ENCODE measurements at places on chromosomes 16 and 17.

DNA sequence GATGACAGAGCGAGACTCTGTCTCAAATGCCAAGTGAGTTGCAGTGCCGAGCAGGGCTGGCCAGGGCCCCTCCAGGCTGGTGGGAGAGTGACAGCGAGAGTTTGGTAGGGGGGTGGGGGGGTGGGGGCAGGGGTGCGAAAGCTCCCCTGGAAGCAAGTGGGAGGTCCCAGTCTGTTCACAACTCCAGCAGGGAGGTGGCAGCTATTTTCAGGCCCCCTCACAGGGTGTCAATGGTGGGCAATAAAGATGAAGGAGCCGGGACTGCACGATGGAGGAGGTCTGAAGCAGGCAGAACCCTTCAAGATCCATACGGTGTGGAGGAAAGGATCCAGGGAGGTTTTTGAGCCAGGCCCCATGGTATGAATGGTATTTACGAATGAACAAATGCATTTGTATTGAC is 83.7 kb downstream of the PGS1 start:
- no peak for DNase-seq

GRCh38 chr17:28545787-28546415 is 6.5 kb downstream of the UNC119 start:
- DNase-seq: no peak

- no peak for DNase-seq
Observed at GRCh38 chr17:8557176-8557806, 73.2 kb downstream of the MYH10 start.

DNA sequence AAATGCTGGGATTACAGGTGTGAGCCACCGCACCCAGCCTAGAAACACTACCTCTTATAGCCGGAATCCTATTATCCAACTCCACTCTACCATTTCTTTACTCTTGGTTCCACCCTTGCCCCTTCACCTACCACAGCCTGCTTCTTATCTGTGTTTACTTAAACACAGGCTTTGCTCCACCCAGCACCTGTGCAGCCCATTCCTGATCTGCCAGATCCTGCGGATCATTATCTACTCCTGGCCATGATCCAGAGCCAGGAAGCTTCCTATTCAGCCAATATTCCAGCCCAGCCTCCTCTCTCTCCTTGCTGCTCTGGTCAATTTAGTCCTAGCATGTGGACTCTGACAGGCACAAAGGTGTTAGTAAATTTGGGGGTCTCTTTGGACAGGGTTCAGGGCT is 98.8 kb upstream of the MED13 start:
- no peak for DNase-seq

GRCh38 chr17:31476525-31477416 is 85.3 kb downstream of the RAB11FIP4 start:
- no peak for DNase-seq

DNA sequence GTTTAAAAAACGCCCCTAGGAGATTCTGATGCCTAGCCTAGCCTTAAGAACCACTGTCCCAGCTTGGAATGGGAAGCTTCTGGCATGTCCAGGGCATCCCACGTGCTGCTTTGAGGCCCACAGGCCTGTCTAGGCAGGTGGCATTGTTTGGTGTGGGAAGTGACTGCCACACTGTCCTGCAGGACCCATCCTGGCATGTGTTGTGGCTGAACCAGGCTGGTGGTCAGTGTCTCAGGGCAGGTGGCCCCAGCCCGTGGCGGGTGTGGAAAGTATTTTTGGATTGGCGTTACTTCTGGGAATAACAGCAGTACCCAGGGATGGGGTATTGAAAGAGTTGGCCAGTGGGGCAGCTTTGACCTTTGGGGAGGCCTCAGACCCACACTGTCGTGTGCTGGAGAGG is 27.9 kb downstream of the PGS1 start:
- no peak for DNase-seq

DNA sequence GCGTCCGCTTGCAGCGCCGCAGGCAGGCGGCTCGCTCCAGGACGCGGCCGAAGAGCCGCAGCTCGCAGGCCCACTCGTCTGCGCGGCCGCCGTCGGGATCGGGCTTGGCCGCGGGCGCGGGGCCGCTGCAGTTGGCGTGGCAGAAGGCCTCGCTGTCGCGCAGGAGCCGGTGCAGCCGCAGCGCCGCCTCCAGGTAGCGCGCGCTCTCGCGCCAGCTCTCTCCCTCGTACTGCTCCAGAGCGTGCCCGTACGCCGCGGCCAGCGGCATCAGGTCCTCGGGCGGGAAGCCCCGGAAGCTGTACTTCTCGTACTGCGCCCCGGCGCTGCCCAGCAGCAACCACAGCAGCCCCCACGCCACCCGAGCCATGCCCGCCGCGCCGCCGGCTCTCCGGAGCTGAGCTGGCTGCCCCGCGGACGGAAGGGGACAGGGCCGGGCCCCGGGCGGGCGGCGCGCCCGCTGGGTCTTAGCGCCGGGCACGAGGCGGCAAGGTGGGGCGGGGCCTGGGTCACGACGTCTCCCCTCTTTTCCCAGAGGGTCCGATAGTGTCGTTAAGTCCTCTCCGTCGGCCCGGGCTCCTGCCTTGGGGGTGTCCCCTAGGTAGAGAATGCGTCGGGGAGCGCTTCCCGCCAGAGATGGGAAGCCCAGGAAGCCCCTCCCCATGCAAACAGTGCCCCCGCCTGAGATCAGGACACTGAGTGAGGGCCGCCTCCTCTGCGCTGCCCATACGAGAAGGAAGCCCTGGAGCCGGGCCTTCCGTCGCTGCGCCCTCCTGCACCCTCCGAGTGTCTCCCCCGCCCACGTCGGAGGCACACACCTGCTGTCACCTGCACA is at the start of gene P3H4:
Gene P3H4 (minus strand): TSS at position 401 of the 832 bp plus-strand sequence. CDS start 34 bp downstream, at position 367.
- DNase-seq: peak; percentile 65

GRCh38 chr16:10077861-10078260 is 104.4 kb downstream of the GRIN2A start:
- no peak for DNase-seq

DNA sequence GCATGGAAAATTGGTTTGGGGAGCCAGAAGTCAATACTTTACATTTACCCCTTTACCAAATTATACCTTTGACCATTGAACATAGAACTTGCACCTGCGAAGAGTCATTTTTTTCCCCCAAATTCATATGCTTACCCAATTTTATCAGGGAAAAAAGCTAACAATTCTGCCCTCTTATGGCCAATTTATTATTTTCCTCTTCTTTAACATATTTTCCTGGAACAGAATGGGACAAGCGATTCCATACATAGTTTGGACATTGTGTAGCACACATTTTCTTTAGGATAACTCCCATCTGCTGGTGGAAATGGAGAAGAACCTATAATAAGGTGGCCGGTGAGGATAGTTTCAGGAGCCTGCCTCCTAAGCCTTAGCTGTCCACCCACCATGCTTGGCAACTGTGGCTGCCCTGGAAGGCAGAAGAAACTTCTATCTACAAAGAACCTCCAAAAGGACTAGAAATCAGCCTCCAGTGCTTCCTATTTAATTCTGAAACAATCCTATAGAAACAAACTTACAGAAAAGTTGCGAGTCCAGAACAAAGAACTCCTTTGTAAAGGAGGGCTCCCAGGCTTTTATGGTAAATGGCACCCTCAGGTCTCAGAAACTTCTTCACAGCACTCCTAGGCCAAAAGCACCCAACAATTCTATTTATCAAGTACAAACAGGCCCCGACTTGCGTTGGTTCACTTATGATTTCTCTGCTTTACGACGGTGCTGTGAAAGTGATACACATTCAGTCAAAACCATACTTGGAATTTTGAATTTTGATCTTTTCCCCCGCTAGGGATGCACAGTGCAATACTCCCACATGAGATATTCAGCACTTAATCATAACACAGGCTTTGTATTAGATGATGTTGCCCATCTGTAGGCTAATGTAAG is 64.1 kb upstream of the CACNG4 start:
- no peak for DNase-seq

DNA sequence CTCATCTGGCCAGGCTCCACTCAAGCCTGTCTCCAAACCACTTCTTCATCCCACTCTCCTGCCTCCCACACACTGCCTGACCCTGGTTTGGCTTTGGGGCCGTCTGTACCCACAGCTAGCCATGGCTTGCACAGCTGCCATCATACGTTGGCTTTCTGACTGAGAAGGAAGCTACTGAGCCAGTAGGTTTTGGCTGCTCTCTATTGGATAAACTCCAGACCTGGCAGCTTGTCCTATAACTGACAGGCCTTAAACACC is 3.9 kb downstream of the MIF4GD start:
- no peak for DNase-seq

GRCh38 chr16:67101311-67102082 is 8.2 kb upstream of the PHAF1 start:
- no peak for DNase-seq

DNA sequence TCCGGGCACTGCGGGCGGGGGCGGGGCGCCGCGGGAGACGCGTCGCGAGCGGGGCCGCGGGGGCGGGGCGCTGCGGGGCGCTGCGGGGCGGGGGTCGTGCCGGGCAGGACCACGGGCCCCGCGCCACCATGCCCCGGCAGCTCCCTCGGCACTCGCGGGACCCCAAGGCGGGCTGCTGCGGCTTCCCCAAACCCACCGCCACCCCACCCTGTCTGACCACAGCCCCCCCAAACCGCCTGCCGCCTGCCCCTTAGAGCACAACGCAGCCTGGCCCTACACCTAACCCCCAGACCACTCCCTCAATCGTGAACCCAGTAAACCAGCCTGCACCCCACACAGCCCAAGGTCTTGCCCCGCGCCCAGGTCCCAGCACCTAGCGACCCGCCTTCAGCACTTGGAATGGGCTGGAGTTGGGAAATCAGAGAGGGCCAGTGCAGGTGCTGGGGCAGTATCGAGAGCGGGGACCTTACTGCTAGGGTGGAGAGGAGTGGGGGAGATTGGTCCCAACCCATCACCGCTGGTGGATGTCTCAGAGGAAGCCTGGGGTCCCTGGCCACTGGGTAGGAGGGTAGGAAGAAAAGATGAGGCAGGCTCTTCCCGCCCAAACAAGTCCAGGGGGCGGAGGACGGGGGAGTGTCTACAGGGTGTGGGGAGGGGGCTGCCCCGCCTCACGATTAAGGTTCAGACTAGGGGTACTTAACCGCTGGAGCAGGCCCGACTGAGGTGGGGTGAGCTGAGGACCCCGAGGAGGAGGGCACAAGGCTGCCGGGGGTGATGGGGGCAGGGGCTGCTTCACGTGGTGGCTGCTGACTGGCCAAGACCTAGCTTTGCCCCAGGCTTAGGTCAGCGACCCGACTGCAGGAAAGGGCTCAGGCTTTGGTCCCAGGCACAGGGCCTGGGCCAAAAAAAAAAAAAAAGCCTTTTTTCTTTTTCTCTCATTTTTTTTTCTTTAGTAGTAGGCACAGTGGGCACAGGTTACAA is 539 bp upstream of the VAMP2 start:
- no peak for DNase-seq

- DNase-seq: no peak
Observed at GRCh38 chr17:51607512-51607911, 347.2 kb downstream of the UTP18 start.

GRCh38 chr17:45703806-45704205 is 80.3 kb upstream of the CRHR1 start:
- DNase-seq: no peak

GRCh38 chr17:21376081-21376758 is at the start of gene KCNJ12:
Gene KCNJ12 (plus strand): TSS chr17:21376357. CDS start chr17:21415343, 38,986 bp downstream.
- DNase-seq: no peak

DNA sequence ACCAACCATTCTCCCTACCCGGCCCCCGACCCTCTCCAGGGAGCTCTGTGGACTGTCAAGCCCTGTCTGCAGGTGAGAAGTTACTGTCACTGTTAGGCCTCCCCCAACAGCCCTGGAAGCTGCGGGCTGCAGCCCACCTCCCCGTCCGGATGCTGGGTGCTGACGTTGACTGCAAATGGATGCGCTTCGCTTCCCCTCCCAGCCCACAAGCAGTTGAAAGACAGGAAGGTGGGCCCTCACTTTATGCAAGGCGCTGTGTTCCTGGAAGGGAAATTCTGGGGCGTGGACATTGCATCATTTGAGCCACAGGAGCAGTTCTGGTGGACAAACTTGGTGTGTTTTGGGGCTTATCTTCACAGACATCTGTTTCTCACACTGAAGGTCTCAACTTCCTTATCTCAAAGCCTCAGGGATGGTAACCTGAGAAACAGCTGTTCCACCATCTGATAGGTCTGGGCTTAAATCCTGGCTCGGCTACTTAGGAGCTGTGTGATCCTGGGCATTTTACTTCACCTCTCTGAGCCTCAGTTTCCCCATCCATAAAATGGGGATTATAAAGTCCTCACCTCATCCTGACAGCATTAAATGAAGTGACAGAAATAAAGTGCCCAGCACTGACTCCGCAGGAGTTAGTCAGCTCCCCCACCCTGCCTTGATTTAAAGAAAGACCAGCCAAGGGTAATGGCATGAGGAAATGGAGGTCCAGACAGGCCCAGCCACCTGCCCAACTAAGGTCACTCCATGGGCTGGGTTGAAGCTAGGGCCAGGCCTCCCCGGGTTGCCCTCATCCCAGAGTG is 4.6 kb upstream of the DRC7 start:
- DNase-seq: peak; percentile 97

GRCh38 chr16:69188236-69188549 is 1.2 kb downstream of the SNTB2 start:
- DNase-seq: no peak

DNA sequence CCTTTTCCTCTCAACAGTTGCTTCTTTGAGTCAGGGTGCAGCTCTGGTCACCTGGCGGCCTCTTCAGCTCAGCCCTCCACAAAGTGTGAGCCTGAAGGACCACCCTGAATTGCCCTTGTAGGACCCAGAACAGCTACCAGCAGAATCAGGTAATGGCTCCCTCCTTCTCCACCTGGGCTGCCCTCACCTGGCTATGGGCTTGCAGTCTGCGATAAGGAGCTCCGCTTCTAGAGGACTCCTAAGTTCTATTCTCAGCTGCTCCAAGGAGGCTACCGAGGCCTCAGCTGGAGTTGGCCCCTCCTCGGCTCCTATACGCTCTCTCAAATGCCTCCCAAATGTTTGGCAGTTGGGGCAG is 13.4 kb downstream of the SMIM5 start:
- no peak for DNase-seq

DNA sequence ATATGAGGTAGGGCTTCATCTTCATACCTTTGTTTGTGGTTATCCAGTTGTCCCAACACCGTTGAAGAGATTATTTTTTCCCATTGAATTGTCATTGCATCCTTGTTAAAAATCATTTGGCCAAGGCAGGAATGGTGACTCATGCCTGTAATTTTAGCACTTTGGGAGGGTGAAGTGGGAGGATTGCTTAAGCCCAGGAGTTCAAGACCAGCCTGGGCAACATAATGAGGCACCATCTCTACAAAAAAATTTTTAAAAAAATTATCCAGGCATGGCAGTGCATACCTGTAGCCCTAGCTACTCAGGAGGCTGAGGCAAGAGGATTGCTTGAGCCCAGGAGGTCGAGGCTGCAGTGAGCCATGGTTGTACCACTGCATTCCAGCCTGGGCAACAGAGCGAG is 223.9 kb downstream of the TANC2 start:
- DNase-seq: no peak

GRCh38 chr16:1323296-1324239 is 9.9 kb upstream of the BAIAP3 start:
- no peak for DNase-seq

GRCh38 chr16:10806698-10807097 is 11.9 kb downstream of the TVP23A start:
- DNase-seq: no peak

- DNase-seq: no peak
Observed at GRCh38 chr17:2380226-2380922, 20.5 kb downstream of the MNT start.

DNA sequence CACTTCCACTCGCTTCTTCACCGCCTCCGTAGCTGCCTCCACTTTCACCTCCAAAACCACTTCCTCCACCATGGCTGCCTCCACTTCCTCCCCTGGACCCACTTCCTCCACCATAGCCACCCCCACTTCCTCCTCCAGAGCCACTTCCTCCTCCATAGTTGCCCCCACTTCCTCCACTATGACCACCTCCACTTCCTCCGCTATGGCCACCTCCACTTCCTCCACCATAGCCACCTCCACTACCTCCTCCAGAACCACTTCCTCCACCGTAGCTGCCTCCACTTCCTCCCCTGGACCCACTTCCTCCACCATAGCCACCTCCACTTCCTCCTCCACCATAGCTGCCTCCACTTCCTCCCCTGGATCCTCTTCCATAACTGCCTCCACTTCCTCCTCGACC is 4.5 kb downstream of the KRT9 start:
- no peak for DNase-seq
